ENCODE measurements at places on chromosomes 4 and X.

DNA sequence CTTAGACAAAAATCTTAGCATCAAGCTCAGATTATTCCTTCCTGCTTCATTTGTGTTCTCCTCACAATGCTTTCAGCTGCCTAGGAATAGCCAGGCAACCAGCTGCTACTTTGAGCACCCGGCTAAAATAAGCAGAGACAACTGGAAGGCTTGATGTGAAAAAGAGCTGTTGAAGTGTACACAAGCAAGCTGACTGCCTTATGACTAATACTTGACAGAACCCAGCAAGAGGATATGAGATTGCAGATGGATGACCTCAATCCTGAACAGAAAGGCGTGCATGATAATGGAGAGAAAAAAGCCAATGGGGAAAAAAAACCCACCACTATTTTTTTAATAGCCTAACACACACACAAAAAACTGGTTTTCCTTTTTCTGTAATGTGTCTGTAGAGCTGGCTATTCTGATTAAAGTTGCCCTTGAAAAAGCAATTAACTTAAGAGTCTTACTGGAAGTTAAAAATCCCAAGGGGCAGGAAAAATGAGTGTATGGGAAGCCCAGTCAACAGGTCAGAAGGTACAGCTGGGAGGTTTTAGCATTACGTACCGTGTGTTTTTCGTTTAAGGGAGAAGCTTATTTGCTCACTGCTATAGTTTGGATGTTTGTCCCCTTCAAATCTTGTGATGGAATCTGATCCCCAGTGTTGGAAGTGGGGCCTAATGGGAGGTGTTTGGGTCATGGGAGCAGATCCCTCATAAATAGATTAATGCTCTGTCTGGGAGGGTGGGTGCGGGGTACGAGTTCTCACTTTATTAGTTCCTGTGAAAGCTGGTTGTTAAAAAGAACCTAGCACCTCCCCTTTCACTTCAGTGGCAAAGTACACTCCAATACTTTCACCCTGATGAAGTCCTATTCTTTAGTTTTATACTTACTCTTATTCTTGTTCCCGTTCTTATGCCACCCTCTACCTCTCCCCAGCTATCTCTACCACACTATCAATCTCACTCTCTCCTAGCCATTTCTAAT lies 37.1 kb upstream of the HERC6 start:
- no peak for DNase-seq

- no peak for DNase-seq
These were observed 89.3 kb upstream of the NKX1-1 start for GRCh38 chr4:1495416-1496115.

DNA sequence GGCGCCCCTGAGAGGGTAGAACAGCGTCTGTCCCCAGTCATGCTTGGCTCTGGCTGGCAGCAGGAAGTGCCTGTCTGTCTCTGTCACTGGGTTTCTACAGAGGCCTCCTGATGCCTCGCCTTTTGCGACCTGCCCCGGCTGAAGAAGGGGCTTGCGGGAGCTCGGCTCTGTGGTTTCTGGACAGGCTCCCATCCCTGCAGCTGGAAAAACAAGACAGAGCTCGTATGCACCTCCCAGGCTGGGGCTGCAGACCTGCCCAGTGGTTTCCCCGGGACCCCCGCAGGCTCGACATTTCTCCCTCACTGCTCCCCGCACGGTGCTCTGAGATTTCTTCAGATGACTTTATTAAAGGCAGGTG lies 57.0 kb upstream of the SORCS2 start:
- DNase-seq = no peak

GRCh38 chrX:94288972-94289371 lies 615.0 kb downstream of the FAM133A start:
- no peak for DNase-seq

- DNase-seq = no peak
These were observed 2547.7 kb downstream of the ARAP2 start for GRCh38 chr4:33696586-33696985.

GRCh38 chrX:1418901-1419544 lies 27.1 kb upstream of the SLC25A6 start:
- DNase-seq = no peak

- peak; percentile 13 for DNase-seq
These were observed 74.1 kb downstream of the NBDY start for GRCh38 chrX:56802921-56803849.

DNA sequence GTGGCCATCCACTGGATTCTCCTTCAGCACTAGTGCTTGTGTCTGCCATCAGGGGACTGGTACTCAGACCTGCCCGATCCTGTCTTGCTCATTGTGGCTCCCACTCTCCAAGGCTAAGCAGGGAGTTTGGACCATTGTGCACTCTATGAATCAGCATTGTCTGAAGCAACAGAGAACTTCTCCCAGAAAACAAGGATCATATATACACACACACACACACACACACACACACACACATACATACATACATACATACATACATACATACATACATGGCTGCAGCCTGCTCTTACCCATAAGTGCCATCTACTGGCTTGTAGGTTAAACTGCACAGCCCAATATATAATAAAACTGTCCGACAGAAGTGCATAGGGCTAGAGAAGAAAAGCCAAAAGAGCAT lies 345.3 kb upstream of the LCORL start:
- peak; percentile 58 for DNase-seq

DNA sequence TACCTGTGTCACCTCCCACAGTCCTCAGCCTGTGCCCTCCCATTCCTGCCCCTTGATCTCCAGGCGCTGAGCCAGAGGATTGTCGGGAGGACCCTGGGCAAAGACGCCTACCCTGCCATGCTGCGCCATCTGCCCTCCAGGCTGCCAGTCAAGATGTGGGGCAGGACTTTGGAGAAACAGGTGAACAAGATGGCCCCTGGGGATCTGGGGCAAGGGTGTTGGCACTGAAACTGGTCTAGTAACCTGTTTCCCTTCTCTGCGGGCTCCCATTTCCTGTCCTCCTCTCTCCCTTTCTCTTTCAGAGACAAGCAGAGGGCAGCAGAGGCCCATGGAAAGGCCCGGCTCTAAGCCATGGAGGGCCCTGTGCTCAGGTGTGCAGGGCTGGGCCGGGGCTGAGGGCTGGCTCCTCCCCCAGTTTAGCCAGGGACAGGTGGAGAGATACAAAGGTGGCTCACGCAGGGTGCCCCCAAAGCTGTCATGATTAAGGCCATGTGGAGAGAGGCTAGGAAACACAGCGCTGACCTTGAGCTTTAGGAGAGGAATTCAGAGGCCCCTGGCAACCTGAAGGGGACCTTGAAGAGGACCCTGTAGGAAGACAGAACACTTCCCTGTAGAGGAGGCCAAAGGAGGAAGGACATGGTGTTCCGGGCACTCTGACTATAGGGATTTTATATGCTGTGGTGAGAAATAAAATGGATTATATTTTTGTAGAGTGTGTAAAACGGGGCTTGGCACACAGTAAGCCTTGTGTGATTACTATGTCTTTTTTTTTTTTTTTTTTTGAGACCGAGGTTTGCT lies at the start of gene GLOD5:
Gene GLOD5, plus strand, starts transcription at position 74 of the 798 bp plus-strand sequence. Its CDS starts 44 bp downstream, at position 118.
- DNase-seq = no peak

- no peak for DNase-seq
These were observed 190.5 kb downstream of the CCNG2 start for GRCh38 chr4:77347351-77347966.

DNA sequence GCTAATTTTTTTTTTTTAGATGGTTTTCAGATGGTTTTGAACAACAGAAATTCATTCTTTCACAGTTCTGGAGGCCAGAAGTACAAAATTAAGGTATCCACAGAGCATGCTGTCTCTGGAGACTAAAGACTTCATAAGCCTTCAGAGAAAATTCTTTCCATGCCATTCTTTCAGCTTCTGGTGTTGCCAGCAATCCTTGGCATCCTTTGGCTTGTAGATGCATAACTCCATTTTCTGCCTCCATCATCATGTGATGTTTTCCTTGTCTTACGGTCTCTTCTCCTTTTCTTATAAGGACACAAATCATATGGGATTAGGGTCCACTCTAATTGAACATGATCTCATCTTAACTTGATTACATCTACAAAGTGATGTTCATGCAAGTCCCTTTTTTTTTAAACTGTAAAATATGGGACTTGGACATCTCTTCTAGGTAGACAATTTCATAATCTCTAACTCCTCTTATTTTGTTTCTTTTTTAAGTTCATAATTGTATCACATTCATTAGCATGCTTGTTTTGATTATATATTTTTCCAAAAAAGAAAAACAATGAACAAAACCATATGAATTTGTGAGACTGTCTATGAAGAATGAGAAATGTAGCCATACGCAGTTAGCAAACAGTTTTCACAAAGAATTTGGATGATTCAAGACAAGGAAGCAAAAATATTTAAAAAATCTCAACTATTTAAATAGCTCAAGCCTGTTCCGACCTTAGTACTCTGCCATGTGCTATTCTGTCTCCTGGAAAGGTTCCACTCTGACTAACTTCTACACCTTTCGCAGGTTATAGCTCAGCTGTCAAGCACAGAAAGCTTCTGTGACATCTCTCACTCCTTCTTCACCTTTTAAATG lies 53.1 kb upstream of the GIMD1 start:
- DNase-seq = no peak

- no peak for DNase-seq
These were observed 222.6 kb upstream of the SMIM31 start for GRCh38 chr4:164531336-164531735.

Measured in NAMALWA (cell line).